ENCODE measurements at places on chromosomes 3 and 15. TPM values are rescaled to one million over a fixed set of nuclear protein-coding genes. Genes with fewer than 3 reads are reported as not detected.

GRCh38 chr3:114942773-114943172 is 204.3 kb downstream of the ZBTB20 start:
- no peaks in the 10 kb centered on the region for H3K4me1 ChIP-seq
- peaks cover 2% of the 10 kb centered on the region for H3K36me3 ChIP-seq
- H3K4me3 ChIP-seq: no peak overlapping the region
- no peaks in the 10 kb centered on the region for H3K27me3 ChIP-seq
- no peak for DNase-seq

Gene GPR27
- total RNA-seq: 1.8 TPM

DNA sequence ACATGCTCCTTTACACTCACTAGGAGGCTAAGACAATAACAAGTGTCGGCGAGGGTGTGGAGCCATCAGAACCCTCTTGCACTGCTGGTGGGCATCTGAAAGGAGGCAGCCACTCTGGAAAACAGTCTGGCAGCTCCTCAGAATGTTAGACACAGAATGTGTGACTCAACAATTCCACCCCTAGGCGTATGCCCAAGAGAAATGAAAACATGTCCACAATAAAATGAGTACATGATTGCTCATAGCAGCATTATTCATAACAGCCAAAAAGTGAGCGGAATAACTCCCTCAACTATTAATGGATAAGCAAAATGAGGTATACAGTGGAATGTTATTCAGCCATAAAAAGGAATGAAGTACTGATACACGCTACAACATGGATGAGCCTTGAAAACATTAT is 57.8 kb downstream of the WNT7A start:
- H3K4me3 ChIP-seq: no peak overlapping the region
- DNase-seq: no peak
- H3K36me3 ChIP-seq: no peaks in the 10 kb centered on the region
- H3K27ac ChIP-seq: no peak overlapping the region
- no peaks in the 10 kb centered on the region for H3K27me3 ChIP-seq

DNA sequence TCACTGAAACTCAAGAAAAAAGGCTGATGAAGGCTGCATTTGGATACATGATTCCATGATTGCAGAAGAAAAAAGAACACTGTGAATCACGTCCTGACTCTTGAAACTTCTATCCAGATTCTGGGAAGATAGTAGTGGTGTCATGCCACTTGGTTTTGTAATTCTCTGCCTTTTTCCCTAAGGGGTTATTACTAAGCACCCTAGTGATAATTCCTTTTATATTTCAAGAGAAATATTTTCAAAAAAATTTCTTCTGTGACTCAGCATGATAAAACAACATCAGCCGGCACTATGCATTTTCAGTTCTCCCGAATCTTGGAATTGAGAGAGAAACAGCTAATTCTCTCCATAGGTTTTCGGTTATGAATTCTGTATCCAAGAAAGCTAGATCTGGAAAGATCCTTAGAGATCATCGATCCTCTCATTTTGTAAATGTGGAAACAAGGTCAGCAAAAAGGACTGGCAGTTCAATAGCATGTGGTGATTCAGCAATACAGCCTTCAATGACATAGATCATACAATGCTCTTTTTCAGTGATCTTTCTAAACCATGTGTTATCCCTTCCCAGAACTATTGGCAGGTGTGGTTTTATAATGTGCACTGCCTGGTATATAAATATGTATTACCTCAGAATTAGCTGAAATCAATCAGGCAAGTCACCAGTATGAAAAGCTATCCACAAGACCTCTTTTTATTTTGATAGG is 42.6 kb upstream of the TP63 start:
- H3K36me3 ChIP-seq: no peaks in the 10 kb centered on the region
- no peaks in the 10 kb centered on the region for H3K4me1 ChIP-seq
- no peak overlapping the region for H3K27ac ChIP-seq
- no peak overlapping the region for H3K4me3 ChIP-seq

DNA sequence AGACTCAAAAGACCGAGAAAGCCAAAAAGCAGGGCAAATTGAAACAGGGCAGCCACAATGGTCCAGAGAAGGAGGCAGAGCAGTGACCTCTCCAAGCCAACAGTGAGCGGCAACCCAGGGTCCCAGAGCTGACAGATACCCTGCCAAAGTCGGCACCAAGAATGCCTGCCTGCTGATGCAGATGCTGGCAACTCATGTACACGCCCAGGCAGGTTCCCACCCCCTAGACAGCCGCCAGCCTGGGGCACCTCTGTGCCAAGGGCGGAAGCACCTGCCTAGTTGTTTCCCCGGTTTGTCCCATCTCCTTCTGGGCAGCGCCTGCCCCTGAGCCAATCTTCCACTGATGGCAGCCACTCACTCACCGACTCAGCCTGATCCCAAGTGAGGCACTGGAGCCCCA is 22.1 kb downstream of the KLHL25 start:
- no peaks in the 10 kb centered on the region for H3K27me3 ChIP-seq
- no peaks in the 10 kb centered on the region for H3K36me3 ChIP-seq
- H3K4me3 ChIP-seq: no peak overlapping the region

Gene FBXO40
- 0.03 TPM for total RNA-seq

Gene NR2F2
- 41.9 TPM for total RNA-seq

Gene XIRP1
- total RNA-seq: 0.37 TPM

Gene PSTPIP1
- total RNA-seq: 12.4 TPM

Gene PPCDC
- total RNA-seq: 19.2 TPM

- H3K4me1 ChIP-seq: peaks cover 24% of the 10 kb centered on the region
- no peaks in the 10 kb centered on the region for H3K27me3 ChIP-seq
Measured at GRCh38 chr3:172124271-172124670, 84.9 kb downstream of the FNDC3B start.

Data from lung (tissue), 17 donors.